ENCODE measurements at places on chromosomes 3 and 15.

- H3K4me3 ChIP-seq, result no peak overlapping the region
- H3K4me1 ChIP-seq, result peaks cover 3% of the 10 kb centered on the region
These were observed 31.2 kb upstream of the ALDH1L1 start for GRCh38 chr3:126211569-126211968.

DNA sequence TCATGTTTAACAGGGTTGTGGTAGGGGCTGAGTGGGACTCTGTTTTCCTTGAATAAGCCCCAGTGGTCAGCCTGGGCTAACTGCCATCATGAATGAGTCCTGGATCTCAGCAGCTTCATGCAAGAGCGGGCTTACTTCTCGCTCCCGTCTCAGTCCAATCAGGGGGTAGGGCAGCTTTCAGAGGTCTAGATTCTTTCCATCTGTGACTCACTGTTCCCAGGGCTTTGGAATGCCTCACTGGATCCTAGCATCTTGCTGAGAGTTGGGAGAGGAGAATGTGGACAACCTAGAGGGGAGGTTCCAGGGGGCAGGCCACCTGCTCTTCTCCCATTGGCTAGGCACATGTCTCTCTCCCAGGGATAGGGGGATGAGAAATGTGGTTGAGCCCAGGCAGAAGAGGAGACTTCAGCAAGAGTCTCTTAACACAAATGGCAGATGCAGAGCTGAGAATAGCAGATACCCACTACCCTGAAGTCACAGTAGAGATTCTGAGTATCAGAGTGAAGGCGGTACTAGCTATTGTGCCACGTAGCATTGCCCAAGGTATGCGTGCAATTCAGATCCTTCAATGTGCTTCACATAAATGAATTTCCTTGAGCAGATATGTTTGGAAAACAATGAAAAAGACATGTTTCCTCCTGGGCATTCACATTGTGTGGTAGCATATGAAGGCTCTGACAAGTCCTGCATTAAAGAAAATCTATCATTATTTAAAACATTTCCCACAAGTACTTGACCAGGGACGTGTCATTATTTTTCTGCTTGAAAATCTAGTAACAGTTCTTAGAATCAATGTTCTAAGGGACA, 257.7 kb upstream of the PROK2 start:
- H3K36me3 ChIP-seq, result no peaks in the 10 kb centered on the region
- H3K4me1 ChIP-seq, result peaks cover 23% of the 10 kb centered on the region
- H3K27me3 ChIP-seq, result no peaks in the 10 kb centered on the region
- no peak for DNase-seq

DNA sequence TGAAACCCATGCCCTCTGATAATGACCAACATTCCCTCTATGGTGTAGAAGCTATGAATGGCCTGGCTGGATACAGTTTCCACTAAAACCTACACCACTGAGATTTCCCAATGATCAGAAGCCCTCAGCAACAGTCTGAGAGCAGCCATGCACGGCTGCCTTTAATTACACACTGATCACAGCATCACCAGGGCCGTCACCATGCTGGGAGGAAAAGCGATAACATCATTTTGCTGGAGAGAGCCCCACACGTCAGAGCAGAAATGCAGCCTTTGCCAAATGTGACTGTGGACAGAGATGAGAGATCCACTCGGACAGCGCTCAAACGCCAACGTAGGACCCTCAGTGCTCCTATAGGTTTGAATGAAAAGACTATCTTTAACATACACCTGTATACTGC, 135.0 kb downstream of the XXYLT1 start:
- no peaks in the 10 kb centered on the region for H3K4me1 ChIP-seq
- H3K36me3 ChIP-seq, result no peaks in the 10 kb centered on the region
- no peaks in the 10 kb centered on the region for H3K27me3 ChIP-seq
- H3K4me3 ChIP-seq, result no peak overlapping the region

GRCh38 chr3:89649431-89649830, 542.0 kb downstream of the EPHA3 start:
- no peak for DNase-seq
- H3K27ac ChIP-seq, result no peak overlapping the region
- H3K36me3 ChIP-seq, result no peaks in the 10 kb centered on the region
- H3K27me3 ChIP-seq, result no peaks in the 10 kb centered on the region
- no peak overlapping the region for H3K4me3 ChIP-seq
- no peaks in the 10 kb centered on the region for H3K4me1 ChIP-seq

GRCh38 chr3:32078085-32078634, 28.3 kb upstream of the GPD1L start:
- DNase-seq, result no peak
- H3K4me1 ChIP-seq, result peaks cover 6% of the 10 kb centered on the region
- H3K27me3 ChIP-seq, result no peaks in the 10 kb centered on the region

GRCh38 chr15:43769584-43770228, 7.1 kb downstream of the ELL3 start:
- peak; percentile 15 for DNase-seq
- no peaks in the 10 kb centered on the region for H3K27me3 ChIP-seq
- H3K4me3 ChIP-seq, result no peak overlapping the region
- H3K27ac ChIP-seq, result no peak overlapping the region

- H3K27ac ChIP-seq, result no peak overlapping the region
- H3K4me3 ChIP-seq, result no peak overlapping the region
- no peaks in the 10 kb centered on the region for H3K36me3 ChIP-seq
- H3K4me1 ChIP-seq, result no peaks in the 10 kb centered on the region
- no peak for DNase-seq
These were observed 39.8 kb upstream of the FGF7 start for GRCh38 chr15:49383266-49383665.

DNA sequence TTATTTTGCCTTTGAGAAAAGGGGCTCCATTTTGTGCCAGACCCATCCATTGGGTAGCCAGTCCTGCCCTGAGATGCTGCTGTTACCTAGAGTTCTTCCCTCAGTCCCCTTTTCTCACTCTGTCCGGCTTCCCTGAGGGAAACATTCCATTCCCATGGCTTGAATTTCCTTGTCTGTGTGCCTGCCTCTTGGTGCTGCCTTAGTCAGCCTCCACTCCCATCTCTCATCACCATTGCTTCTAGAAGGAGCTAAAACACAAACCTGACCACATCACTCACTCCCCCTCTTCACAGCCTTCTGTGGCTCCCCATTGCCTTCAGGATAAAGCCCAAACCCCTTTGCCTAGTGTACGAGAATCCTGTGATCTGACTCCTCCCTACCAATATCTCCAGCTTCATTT, 25.2 kb upstream of the C2CD4B start:
- DNase-seq, result no peak
- no peak overlapping the region for H3K4me3 ChIP-seq
- peaks cover 17% of the 10 kb centered on the region for H3K27me3 ChIP-seq
- H3K27ac ChIP-seq, result no peak overlapping the region
- no peaks in the 10 kb centered on the region for H3K4me1 ChIP-seq

- H3K36me3 ChIP-seq, result no peaks in the 10 kb centered on the region
- H3K27me3 ChIP-seq, result no peaks in the 10 kb centered on the region
- peaks cover 4% of the 10 kb centered on the region for H3K4me1 ChIP-seq
- H3K4me3 ChIP-seq, result no peak overlapping the region
- no peak overlapping the region for H3K27ac ChIP-seq
- no peak for DNase-seq
These were observed 16.4 kb downstream of the SLCO2A1 start for GRCh38 chr3:134013280-134013679.

DNA sequence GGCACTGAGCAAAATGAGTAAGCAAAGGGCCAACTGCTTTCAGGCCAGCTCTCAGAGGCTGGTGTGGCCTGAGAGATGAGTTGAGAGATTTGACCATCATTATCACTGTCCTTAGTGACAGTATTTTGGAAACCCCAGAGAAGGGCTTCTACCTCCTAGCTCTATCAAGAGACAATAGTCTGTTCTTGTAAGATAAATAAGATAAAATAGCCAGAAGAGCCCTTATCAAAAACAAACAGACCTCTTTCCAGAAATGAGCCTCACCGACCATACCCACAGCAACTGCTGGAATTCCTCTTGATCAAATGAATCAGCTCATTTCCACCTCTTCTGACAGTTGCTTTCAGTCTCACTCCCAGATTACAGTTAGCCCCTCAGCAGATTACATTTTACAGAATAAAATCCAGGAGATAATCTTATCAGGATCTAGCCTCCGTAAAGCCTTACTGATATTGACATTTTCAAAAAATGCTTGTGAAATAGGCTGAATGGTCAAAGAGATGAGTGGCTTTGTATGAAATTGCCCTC, 4.5 kb downstream of the HDC start:
- no peak overlapping the region for H3K27ac ChIP-seq
- DNase-seq, result no peak
- no peak overlapping the region for H3K4me3 ChIP-seq
- H3K4me1 ChIP-seq, result peaks cover 34% of the 10 kb centered on the region

DNA sequence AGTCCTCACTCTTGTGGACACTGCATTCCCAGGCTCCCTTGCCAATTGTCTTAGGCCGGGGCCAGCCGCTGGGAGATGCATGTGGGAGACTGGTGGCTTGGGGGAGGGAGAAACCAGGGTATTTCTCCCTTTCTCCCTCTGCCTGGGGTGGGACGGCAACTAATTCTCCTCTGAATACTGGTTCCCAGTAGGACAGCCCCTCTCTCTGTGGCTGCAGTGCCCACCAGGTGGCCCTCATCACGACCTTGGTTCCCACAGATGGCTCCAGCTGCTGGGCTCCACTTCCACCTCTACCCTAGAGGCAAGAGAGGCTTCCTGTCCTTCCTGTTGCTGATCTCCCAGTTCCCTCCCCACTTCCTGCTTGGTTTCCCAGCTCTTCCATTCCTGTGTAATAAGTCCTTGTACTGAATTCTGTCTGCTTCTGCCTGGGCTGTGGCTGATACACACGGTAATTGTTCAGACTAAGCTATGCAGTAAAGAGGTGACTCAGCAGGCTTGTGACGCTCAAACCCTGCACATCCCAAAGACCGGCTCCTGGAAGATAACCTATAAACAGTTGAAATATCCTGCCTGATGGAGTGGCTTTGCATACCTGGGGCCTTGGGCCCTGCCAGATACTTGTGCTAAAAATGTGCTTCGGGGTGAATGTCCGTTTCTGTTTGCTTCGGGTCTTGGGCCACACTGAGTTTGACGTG, 20.4 kb upstream of the COPG1 start:
- peak; percentile 44 for DNase-seq
- H3K27me3 ChIP-seq, result no peaks in the 10 kb centered on the region
- H3K36me3 ChIP-seq, result no peaks in the 10 kb centered on the region
- H3K4me1 ChIP-seq, result peaks cover 89% of the 10 kb centered on the region

DNA sequence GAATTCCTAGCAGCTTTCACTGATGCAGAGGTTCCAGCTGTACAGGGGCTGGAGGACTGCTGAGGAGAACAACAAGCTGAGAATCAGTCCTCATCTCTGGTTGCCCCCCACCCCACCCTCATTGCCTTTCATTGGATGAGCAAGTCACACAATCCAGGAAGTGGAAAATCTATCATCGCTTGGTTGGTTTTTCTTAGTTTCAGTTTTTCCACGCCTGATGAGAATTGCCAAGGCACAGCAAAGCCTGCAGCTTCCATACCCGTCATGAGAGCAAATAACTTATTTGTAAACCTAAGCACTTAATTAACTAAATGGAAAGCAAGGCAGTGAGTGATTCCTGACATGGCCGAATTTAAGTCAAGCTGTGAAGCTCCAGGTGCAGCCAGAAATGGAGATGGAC, 21.4 kb upstream of the LIPC start:
- H3K4me3 ChIP-seq, result peak overlapping the region; percentile 14
- no peak overlapping the region for H3K27ac ChIP-seq
- H3K4me1 ChIP-seq, result no peaks in the 10 kb centered on the region
- DNase-seq, result peak; percentile 22
- no peaks in the 10 kb centered on the region for H3K36me3 ChIP-seq

DNA sequence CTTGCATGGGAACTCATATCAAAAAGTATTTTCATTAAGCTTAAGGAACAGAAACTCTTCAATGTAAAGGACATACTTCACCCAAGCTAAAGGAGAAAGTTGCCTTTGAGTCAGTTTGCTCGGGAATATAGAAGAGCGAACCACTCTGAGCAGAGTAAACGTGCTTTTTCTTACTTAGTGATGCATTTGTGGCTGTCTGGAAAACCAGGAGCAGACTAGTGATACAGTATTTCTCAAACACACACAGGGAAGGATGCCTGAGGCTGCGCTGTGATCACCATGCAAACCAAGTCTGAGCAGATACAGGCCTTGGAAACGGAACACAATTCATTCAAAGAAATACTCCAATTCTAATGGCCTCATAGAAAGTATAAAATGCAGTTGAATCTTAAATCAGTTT, 121.0 kb upstream of the CDIN1 start:
- no peaks in the 10 kb centered on the region for H3K4me1 ChIP-seq
- H3K27ac ChIP-seq, result no peak overlapping the region
- H3K4me3 ChIP-seq, result no peak overlapping the region
- DNase-seq, result no peak
- no peaks in the 10 kb centered on the region for H3K27me3 ChIP-seq
- no peaks in the 10 kb centered on the region for H3K36me3 ChIP-seq

DNA sequence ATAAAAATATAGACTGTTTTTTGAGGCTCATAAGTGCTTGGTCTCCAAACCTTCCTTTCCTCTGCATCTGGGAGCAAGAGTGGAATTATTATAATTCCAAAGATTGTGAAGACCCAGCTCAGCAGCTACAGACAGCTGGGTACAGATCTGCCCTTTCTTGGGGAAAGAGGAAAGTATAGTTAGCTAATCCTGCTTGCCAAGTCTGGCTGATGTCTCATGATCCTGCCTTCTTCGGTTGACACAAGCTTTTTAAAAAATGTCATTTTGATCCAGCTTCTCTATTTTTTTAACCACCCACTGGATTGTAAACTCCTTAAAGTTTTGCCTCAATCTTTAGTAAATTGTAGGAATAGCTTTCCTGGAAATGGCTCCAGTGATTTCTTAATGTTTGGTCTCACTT, 181.1 kb downstream of the LRTM1 start:
- H3K27me3 ChIP-seq, result no peaks in the 10 kb centered on the region
- DNase-seq, result no peak
- H3K4me1 ChIP-seq, result no peaks in the 10 kb centered on the region
- no peak overlapping the region for H3K4me3 ChIP-seq
- no peaks in the 10 kb centered on the region for H3K36me3 ChIP-seq
- no peak overlapping the region for H3K27ac ChIP-seq

- no peaks in the 10 kb centered on the region for H3K27me3 ChIP-seq
- DNase-seq, result no peak
- H3K4me3 ChIP-seq, result no peak overlapping the region
- H3K36me3 ChIP-seq, result no peaks in the 10 kb centered on the region
- H3K4me1 ChIP-seq, result peaks cover 90% of the 10 kb centered on the region
- peak overlapping the region; percentile 70 for H3K27ac ChIP-seq
These were observed 41.8 kb downstream of the SMAD3 start for GRCh38 chr15:67107014-67107812.

DNA sequence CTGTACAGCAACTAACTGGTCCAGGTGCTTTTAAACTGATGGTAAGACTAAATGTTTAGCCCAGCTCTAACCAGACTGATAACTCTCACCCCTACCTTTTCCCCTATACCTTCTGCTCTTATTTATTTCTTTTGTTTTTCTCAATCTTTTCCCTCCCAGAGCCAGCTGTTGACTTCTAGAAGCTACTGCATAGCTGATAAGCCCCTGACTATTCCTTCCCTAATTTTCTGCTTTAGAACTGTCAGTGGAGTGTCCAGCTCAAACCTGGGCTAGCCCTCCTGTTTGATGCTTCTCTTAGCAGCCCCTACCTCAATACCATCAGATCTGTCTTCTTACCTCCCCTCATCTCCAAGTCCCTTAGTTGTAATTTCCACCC, 20.6 kb downstream of the SLC35G2 start:
- no peak for DNase-seq
- no peak overlapping the region for H3K27ac ChIP-seq
- H3K4me1 ChIP-seq, result peaks cover 19% of the 10 kb centered on the region
- no peaks in the 10 kb centered on the region for H3K36me3 ChIP-seq
- H3K27me3 ChIP-seq, result no peaks in the 10 kb centered on the region
